ENCODE measurements at places on chromosomes 3 and 15.
A peak's percentile ranks its signal among the peaks of the same experiment; 100 is the strongest.

DNA sequence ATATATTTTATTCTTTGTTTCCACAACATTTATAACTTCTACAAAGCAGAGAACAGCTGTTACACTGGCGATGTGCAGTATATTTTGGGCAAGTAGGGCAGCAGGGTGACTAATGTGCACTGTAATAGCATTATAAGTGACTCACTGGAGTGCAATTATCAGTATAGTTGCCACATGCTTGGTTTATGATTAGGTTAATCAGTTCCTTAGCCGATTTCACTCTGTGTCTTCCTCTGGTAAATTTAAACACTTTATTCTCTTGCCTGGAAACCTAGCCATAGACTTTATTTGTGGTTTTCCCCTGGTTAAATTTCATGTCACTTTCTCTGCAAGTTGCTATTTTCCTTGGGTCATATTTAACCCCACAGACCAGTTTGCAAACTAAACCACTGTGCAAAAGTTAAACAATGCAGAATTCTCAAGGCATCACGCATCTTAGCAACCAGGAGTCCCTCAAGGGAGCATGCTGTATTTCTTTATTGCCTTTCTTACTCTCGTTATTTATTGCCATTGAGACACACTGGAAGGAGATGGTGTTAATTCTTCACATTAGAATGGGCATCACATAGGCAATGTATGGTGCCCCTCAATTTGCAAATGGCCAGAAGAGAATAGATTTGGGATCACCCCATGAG is 690.2 kb upstream of the DPPA4 start:
- DNase-seq = no peak

GRCh38 chr3:120597445-120598049 is 1.4 kb downstream of the NDUFB4 start:
- no peak for DNase-seq

GRCh38 chr3:88334187-88334868 is 184.6 kb downstream of the C3orf38 start:
- DNase-seq = no peak

GRCh38 chr15:96421178-96421601 is 90.7 kb downstream of the NR2F2 start:
- DNase-seq = no peak

GRCh38 chr15:50685191-50685975 is 1.2 kb downstream of the TRPM7 start:
- no peak for DNase-seq

GRCh38 chr3:79639855-79640254 is 127.9 kb downstream of the ROBO1 start:
- no peak for DNase-seq

DNA sequence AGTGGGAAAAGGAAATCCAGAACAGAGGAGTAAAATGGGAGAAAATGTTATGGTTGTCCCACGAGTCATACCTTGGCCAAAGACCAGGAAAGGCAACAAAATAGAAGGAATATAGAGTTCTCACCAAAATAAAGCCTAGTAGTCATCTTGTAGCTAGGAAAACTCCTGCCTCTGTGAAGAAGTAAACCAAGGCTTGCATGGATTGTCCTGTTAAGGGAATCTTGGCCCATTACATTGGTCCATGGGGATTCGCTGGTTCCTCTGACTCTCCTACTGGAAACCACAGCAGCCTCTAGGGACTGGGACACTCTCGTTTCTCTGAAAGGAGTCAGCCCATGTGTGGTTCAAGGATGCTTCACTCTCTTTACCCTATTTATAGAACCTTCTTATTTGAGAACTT is 62.9 kb upstream of the FNDC3B start:
- no peak for DNase-seq

- DNase-seq = no peak
Observed at GRCh38 chr3:160879859-160880258, 123.8 kb downstream of the PPM1L start.

DNA sequence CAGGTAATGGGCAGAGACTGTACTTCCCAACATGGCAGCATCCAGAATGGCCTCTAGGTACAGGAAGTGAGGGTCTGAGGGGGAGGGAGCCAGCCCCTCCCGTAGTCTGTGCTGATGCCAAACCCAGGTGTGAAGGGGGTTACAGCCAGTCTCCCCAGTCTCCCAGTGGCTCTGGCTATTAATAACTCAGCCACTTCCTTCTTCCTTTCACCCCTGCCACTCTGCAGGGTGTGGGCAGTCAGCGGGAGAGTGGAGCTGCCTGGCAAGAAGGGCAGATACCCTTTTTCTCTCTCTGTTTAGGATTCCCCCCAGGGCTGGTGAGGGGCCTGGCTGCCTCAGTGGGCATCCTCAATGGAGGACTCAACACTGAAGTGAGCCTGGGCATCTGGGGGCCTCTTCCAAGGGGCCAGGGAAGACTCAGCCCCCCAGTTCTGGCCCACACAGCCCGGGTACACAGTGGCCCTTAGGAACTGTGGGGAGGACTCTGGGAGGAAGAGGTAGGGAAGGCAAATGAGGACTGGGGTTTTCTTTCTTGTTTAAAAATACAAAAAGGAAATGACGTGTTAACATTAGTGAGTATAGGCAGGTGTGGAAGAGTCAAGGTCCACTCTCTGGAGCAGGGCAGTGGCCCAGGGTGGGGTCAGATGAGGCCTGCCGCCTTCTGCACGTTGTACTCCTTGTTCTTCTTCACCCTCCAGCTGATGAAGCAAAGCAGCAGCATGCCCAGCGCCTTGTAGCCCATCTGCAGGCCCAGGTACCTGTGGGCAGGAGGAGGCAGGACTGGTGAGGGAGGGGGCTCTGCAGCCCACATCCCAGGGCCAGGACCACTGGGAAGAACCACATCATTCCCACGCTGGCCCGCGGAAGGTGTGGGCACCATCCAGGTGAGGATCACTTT is 38.6 kb upstream of the RAB6B start:
- no peak for DNase-seq

GRCh38 chr3:132573797-132574211 is 23.3 kb upstream of the ACKR4 start:
- DNase-seq = no peak

DNA sequence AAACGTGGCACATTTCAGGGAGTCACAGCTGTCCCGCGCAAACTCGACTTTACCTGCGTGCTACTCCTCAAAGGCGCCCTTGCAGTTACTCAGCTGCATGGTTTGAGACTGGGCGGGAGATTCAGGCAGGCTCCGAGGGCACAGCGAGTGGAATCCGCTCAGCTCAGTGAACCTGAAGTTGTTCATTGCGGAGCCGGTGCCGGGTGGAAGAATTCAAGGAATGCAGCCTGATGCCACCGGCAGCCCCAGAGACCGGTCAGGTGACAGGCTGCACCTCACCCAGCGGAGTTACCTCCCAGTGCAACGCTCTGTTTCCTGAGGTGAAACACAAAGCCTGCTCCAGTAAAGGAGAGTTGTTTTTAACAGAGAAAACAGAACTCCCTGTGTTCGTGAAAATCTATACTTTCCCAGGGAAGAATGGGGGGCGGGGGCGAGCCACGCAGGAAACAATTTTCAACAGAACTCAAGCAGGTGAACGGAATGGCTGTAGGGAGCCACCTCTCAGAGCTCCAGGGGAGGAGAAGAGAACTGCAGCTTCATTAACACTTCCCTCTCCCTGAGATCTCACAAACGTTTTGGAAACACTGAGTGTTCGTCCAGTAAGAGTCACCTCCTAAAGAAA is 3.8 kb downstream of the VEPH1 start:
- no peak for DNase-seq

DNA sequence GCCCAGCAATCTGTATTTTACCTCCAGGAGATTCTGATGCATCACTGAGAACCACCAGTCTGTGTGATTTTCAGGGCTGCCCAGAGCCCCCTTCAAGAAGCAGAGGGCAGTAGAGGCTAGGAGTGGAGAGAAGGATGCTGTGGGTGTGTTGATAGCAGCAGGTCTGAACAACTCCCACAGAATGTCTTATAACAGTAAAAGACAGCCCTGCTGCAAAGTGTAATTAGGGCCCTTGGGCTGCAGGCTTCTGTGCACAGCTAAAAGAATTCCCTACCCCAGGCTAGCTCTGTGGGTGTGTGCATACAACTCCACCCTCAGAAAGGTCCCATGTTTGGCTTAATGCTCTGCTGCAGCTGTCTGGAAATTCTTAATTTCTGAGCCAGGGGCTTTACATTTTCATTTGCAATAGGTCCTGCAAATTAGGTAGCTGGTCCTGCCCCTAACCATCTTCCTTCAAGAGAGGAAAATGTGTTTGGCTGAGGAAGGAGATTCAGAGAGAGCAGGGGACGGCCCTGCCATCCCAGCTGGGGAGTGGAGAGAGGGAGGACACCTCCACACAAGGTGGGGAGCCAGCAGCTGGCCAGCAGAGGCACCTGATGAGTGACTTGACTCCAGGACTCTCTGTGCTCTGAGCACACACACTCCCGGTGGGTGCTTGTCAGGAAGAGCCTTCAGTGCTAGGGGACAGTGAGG is 43.2 kb upstream of the RAB6B start:
- DNase-seq = no peak

DNA sequence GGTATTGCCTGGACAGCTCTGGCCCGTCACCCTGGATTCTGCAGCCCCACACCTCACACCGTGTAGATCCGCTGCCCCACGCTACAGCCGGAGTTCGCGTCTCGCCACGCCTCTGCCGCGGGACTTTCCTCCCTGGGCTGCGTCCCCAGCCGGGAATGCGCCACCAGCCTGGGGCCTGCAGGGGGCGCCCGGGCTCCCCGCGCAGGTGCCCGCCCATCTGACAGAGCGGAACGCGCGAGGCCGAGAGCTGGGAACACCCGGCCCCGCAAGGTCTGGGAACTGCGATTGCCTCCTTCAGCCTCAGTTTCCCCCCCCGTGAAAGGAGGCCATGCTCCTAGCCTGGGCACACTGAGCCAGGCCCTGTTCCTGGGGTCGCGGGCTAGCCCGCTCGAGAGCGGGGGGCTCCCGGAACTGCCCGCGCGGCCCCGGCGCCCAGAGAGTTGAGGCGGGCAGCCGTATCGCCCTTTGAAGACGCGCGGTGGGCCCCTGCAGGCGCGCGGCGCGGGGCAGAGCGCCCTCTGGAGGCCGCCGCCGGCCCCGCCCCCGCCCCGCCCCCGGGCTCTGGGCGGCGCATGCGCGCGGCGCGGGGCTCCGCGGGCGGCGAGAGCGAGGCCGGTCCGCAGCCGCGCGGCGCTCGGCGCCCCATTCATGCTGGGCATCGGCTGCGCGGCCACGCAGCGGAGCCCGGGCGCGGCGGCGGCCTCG is at the start of gene PLXNA1:
Gene PLXNA1, plus strand, starts transcription at position 645 of the 705 bp plus-strand sequence. CDS start 5,479 bp downstream, outside the sequence.
- peak; percentile 70 for DNase-seq

GRCh38 chr3:173912126-173912525 is 514.6 kb downstream of the NLGN1 start:
- DNase-seq = no peak

GRCh38 chr15:66508293-66508883 is 3.3 kb downstream of the ZWILCH start:
- DNase-seq = no peak

DNA sequence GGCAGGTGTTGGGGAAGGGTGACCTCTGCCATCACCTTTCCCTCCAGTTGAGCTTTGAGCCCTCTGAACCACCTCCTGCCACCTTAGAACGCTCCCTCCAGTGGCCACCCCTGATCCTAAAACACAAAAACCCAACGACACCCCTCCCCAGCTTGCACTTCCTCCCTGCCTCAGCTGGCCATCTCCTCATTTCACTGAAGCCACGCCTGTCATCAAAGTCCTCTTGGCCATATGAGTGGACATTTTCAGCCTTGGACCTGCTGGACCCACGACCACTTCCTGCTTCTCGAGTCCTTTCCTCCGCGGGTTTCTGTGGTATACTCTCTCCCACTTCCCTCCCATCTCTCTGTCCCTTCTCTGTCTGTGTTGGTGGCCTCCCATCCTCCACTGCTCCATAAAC is 48.5 kb upstream of the NR2C2 start:
- DNase-seq = no peak

DNA sequence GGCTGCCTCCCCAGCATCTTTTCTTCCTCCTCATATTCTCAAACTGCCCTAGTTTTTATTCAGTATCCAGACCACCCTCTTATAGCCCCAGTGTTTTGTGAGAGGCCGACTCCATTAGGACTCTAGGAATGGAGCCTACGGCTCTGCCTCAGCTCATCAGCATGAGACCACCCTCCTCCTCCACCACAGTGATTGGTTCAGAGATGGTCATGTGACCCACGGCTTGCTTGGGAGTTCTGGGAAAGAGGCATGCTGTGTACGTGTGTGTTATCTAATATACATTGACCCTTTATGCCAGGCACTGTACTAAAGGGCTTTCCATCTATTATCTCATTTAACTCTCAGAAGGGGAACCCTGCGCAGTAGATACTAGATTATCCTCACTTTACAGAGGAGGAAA is 17.8 kb upstream of the CMTM7 start:
- no peak for DNase-seq

GRCh38 chr15:40875991-40876730 is 2.1 kb upstream of the RHOV start:
- DNase-seq = no peak

DNA sequence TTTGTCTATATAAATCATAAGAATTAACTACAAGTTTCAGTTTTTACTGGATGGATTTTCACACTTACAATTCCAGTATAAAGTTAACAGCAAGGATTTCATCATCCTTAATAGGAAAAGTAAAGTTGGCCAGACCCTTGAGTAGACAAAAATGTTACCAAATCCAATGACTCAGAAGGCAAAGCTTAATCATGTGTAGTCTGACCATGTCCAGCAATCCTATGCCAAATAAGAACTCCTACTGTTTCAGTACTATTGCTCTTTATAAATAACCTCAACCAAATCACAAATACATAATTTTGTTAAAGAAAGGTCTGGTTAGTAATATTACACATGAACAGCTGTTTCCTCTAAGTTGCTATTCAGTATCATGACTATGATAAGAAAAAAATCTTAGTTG is 35.0 kb downstream of the PLOD2 start:
- DNase-seq = no peak

DNA sequence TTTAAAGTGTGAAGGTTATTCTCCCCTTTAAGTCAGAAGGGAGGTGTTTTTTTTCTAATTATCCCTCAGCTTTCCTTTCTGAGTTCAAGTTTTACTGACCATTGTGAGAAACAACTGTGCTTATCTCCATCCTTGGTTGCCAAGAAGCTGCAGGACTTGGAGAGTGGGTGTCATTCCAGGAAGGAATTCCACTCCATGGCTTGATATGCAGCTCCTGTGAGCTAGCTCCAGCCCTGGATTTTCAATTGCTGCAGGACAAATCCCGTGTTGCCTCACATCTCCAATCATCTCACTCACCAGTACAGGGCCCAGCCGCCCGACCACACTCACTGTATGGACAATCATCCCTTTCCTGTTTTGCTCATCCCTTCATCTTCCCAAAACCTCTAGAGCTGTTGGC is 122.5 kb downstream of the IGSF11 start:
- peak; percentile 4 for DNase-seq

- DNase-seq = no peak
Observed at GRCh38 chr15:66323312-66323928, 30.1 kb downstream of the DIS3L start.

DNA sequence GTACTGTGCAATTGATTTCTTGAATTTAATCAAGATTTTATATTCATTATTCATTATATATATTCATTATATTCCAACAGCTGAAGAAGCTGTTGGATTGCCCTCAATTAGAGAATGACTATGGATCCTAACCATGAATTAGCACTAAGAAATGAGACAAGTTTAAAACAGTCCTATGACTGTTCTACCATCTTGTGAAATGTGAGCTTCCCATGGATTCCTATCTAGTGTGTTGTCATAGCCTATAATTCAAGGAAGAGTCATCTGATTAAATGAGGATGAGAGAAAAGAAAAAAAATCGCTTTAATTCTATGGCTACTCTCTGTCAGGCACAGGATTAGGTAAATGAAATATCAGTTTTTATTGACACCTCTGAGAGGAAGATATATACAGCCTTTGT is 696.6 kb upstream of the NAALADL2 start:
- DNase-seq = no peak

GRCh38 chr3:168648321-168648720 is 552.6 kb upstream of the GOLIM4 start:
- no peak for DNase-seq

All from COR-L47 (cell line).